Panc1 (cell line): ENCODE measurements at places on chromosomes 13 and 19.

- DNase-seq = no peak
Observed at GRCh38 chr13:78780708-78781107, 121.8 kb upstream of the OBI1 start.

DNA sequence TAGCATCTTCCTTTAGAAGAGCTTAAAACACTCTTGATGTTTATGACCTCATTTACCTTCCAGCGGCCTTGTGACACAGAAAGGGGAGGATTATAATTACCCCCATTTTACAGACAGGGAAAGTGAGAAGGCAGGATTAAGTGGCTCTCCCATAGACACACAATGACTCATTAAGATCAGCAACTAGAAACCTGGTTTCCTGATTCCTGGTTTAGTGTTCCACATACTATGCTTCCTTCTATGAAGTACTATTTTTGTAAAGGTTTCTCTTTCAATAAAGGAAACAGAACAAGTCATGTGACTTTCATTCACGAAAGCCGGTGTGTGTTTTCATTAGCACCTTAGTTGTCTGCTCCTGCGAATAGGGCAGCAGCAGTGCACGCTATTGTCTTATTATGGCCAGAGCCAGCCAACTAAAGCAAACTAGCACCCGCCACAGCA, 8.3 kb downstream of the IRS2 start:
- DNase-seq = peak; percentile 41

DNA sequence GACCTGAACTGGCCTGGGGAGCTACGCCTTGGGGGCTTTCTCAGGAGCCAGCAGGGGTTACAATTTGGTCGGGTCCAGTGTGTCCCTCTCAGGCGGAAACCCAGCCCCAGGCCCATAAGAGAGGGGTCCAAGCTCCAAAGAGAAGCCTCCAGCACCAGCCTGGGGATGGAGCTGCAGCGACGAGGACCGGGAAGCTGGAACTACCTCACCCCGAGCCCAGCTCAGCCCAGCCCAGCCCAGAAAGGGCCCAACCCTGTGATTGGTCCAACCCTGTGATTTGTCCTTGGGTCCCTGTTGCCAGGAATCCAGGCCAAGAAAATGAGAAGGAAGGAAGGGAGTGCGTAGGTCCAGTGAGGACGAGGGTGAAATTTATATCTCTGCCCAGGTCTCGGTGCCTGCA, 24.1 kb downstream of the CLEC4M start:
- no peak for DNase-seq

DNA sequence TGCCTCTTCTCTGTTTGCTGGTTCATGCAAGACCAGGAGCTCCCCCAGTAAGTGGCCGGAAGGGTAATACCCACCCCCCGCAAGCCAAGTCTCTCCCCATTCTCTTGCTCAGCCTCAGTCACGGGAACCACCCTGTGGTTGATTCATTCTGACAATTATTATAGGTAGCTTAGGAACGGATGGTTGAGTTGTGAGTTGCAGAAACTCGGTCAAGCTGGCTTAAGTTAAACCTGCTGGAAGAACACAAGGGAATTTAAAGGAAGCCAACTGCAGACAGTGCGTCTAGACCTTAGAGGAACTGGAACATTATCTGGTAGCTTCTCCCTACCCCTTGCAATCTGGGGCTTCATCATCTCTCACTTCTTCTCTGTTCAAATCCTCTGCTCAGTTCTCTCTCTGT, 8.9 kb downstream of the FPR1 start:
- no peak for DNase-seq

DNA sequence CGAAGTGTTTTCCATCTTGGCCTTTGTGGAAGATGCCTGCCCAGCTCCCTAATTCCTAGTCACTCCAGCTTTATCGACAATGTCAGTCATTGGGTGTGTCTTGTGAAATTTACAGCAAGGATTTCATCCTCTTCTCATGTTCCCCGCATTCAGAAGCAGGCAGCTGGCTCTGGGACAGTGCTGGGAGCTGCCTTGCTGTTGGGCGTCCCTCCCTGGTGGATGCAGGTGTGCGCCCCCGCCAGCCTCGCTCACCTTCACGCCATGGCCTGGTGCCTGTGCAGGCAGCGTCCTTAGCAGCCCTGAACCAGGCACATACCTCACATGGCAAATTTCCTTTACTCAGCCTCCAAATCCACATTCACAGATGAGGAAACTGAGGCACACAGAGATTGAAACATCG, 39.7 kb upstream of the TFDP1 start:
- DNase-seq = no peak

DNA sequence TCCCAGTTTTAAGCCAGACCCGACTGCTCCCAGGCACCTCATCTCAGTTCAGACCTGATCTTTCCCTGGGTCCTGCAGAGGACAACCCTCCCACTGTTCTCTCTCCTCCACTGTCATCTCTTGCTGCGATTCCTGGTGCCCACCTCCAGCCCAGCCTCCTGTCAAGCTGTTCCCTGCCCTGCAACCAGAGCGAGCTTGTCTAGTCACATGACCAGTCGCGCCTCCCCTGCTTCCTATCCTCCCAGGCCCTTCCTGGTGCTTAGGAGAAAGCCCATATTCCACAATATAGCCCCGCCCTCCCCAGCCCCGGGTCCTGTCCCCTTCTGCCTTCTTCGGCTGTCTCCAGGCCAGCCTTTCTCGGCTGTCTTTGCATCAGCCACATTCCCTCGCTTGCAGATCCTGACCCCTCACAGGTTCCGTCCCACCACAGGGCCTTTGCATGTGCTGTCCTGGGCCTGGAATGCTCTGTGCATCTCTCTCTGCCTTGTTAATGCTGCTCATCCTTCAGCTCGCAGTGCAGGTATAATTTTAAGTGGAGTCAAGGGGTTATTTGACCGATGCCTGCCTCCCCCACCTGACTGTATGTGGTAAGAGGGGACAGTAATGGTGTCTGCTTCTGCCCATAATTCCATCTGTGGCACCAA, 88.8 kb downstream of the IER2 start:
- no peak for DNase-seq

DNA sequence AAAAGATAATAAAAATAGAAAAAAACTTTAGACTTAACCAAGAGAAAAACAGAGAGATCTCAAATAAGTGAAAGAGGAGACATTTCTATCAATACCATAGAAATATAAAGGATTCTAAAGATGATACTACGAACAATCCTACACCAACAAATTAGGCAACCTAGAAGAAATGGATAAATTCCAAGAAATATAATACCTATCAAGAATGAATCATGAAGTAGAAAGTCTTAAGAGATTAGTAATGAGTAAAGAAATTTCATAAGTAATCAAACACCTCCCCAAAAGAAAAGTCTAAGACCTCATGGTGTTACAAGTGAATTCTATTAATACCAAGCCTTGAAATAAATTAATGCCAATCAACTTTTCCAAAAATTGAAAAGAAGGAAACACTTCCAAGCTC, 1584.5 kb upstream of the MIR17HG start:
- no peak for DNase-seq

DNA sequence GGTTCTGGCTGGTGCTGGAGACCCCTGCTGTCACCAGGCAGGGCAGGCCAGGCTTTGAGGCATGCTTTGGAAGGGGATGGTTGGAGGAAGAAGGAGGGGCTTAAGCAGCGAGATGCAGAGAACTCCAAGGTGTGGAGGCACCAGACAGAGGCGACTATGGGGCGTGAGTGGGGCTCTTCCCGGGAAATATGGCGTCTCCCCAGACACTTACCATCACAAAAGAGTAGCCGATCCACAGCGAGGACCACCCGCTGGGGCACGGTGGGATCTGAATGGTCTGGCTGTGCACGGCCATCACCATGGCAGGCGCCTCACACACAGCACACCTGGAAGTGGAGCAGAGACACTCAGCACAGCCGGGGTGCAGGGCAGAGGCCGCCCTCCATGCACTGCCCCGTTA, 151.9 kb downstream of the COL4A1 start:
- DNase-seq = no peak

GRCh38 chr13:75489502-75490263, 7.7 kb upstream of the TBC1D4 start:
- DNase-seq = no peak
